ENCODE measurements at places on chromosomes 7 and 10.
A peak's percentile ranks its signal among the peaks of the same experiment; 100 is the strongest.

DNA sequence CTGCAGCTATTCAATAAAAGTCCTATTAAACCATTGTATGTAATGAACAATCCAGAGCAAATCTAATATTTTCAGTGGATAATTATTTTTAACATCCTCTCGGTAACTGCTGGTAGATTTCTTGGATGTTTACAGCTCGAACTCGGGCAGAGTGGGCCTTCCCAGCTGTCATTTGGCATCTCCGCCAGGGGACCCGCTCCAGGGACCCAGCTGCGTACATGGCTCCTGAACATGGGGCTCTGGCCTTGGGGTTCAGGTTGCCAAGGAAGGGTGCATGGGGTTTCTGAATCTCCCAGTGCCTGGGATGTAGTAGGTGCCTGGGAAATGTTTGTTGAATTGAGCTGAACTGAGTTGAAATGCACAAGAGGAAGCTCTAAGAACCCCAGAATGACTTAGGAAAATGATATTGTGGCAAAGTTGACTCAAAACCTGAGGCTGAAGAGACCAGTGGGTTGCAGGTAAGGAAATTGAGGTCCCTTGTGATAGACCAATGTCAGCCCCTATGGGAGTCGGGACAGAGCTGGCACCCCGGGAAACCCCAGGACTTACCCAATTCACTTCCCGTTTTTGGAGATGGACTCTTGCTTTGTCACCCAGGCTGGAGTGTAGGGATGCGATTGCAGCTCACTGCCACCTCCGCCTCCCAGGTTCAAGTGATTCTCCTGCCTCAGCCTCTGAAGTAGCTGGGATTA, 228.4 kb downstream of the CUX1 start:
- no peak for DNase-seq

GRCh38 chr7:159191236-159191635, 46.6 kb upstream of the VIPR2 start:
- DNase-seq: peak; percentile 42

DNA sequence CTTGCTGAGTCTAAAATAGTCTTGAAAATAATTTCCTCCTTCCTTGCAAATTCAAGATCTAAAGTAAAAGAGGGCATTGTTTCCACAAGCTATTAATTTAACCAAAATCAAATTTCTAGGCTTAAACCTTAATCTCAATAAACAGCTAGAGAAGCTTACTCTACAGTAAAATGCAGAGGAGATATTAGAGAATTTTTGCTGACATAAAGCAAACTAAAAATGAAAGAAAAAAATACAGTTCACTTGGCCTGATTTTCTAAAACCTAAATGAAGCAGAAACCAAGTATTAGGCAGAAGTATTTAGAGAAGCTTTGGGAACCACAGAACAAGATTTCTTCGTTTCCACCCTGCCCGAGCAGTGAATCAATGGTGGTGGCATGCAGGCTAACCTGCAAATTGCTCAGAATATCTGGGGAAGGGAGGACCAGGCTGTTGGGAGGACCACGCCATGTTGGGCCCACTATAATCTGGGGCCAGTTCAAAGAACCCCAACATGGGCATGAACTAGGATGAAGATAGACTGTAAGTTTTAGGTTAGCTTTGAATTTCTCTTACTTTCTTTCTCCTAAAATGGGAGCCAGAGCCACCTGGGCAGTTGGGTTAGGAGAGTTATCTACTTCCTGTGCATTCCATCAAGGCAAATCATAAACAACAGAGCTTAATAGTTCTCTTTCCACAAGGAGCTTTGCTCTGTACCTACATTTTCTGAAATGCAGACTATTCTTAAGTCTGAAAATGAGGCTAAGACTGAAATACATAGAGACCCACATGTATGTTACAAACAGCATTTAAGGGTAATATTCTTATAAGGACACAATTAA, 4.1 kb downstream of the LAMB1 start:
- no peak for DNase-seq

GRCh38 chr10:35225204-35225603, 98.6 kb downstream of the CREM start:
- DNase-seq: no peak

GRCh38 chr7:67105377-67105776, 108.7 kb downstream of the TYW1 start:
- DNase-seq: no peak

DNA sequence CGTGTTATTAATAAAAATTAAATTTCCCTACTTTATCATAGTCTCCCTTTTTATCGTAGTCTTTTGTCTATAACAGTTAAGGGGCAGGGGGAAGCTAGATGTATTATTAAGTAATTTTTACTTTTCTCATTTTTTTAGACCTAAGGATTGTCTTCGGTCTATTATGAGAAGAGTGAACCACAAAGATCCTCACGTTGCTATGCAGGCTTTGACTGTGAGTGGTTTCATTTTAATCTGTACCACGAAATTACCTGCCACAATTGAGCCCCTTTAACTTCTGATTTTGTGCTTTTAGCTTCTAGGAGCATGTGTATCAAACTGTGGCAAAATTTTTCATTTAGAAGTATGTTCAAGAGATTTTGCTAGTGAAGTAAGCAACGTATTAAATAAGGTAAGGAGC, 40.6 kb downstream of the STAM start:
- DNase-seq: no peak

GRCh38 chr7:96284835-96285234, 37.1 kb downstream of the SLC25A13 start:
- no peak for DNase-seq

DNA sequence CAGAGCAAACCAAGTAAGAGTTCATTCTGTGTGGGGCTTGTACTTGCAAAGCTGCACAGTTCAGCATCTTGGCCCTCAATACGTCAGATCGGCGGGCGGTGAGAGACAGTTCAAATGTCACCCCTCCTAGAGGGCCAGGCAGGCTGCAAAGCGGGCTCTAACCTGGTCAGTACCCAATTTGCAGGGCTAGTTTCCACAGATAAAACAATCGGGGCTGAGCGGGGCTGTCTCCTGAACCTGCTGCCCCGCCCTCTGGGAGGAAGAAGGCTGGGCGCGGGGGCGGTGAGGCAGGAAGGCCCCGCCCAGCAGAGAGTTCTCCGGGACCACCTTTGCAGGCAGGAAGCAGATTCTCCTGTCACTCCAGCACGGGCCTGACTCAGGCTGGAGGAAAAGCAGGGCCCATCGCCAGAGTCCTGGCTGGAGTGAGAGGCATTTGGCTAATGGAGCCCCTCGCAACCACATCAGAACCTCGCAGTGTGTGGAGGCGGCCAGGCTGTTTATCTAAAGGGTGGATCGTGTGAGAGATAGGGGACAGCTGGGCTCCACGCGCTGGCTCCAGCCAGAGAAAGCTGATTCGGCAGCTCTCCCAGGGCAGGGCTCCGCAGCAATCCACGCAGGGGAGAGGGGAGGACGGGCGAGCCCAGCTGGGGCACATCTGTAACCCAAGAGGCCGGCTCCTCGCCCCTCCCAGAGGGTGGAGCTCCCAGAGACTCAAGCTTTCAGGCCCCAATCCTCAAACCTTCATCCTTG, 83.1 kb downstream of the SH3PXD2A start:
- peak; percentile 67 for DNase-seq

- no peak for DNase-seq
Measured at GRCh38 chr7:17234398-17235031, 63.9 kb upstream of the AHR start.

GRCh38 chr10:133088956-133089800, 1.5 kb downstream of the ADGRA1 start:
- DNase-seq: no peak

DNA sequence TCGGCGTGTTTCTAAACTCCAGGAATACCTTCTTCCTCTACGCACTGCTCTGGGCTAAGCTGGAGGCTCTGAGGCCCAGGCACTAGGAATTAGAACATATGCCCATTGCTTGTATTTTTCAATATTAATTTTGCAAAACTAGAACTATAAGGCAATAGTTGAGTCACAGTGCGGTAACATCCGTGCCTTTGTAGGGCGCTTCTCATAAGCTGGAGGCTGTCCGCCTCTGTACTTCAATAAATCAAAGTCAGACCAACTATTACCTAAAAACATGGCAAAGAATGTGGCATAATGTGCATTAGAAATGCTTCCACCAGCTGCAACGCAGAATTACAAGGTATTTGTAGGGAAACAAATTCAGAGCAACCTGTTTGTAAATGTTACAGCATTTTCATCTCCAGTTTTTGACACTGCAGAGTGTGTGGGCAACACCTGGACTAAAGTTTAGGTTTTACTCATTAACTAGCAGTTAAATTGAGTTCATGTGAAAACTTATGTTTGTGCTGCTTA, 440 bp upstream of the MINDY3 start:
- DNase-seq: no peak

DNA sequence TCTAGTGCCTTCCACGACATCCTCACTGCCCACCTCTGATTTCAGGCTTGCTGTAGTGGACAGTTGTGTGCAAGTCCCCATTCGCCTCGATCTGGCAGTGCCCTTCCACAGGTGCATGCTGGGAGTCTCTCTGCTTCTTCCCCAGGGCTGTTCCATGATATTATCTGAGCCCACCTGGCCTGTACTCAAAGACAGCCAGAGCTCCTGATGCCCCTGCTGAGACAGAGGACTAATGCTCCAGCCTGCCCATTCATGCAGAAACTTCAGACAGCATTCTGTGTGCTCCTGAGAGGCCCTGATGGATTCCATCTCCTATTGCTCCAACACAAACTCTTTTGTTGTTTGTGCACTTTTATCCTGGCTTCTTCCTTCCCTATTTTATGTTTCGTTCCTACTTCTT, 164.8 kb upstream of the PRSS58 start:
- peak; percentile 23 for DNase-seq

DNA sequence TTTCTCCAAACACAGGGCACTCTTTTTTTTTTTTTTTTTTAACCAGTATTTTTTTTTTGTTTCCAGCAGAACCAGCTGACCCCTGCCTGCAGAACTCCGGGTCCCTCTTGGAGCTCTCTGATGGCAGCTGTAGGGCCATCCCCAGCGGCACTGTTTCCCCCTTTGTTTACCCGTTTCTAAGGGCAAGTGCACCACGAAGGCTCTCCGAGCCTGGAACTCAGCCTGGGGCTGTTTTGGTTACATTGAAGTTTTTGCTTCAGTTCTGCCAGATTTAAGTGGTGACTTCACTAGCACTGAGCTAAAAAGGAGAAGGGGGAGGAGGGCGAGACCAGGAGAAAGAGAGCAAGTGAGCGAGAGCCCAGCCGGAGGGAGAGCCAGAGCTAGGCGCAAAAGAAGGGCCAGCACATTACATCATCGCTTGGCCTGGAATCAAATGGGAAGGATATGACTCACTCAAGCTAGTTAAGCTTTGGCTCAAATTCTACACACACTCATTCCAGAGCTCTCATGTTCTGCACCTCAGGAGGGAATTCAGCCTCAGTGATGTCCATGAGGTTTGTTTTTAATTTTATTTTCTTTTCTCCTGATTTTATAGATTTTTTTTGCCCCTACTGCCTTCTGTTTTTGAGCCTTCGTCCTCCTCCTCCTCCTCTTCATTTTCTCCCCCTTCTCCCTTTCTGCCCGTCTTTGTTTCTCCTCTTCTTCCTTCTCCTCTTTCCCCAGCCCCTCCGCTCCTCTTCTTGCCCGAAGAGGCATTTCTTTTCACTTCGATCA, 272.3 kb downstream of the TRIL start:
- DNase-seq: no peak

GRCh38 chr10:6382081-6382480, 179.3 kb downstream of the PFKFB3 start:
- DNase-seq: no peak

- peak; percentile 41 for DNase-seq
Measured at GRCh38 chr7:76069238-76069638, 21.3 kb downstream of the MDH2 start.

GRCh38 chr7:32406386-32406785, 83.8 kb downstream of the LSM5 start:
- no peak for DNase-seq

DNA sequence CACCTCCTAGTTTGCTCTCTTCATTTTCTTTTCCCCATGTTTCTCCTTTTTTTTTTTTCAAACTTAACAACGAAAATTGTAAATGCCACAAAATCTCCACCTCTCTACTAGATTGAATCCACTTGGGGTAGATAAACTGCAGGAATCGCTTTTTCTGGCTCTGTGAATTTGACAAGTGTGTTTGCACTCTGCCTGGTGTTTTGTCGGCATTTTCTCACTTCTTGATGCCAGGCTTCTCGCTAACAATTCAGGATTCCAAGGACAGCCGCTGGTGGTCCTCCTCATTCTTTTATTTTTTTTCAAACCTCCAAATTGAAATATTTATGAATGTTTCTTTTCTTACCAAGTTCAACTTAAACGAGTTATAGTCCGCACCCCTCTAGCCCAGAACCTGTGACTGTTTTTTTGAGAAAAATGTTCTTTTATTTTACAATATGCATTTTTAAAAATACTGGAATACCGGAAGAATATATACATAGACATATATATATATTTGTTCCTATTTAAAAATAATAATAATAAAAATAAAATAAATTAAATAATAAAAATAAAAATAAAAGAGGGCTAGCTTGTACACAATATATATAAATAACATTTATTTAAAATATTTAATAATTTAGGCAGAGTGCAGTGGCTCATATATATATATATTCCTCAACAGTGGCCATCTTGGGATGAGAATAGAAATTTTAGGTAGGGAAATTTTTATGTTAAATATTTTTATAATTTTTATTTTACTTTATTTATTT, 538.8 kb downstream of the TYW1 start:
- no peak for DNase-seq

GRCh38 chr7:71308096-71308495, 176.2 kb downstream of the GALNT17 start:
- no peak for DNase-seq

DNA sequence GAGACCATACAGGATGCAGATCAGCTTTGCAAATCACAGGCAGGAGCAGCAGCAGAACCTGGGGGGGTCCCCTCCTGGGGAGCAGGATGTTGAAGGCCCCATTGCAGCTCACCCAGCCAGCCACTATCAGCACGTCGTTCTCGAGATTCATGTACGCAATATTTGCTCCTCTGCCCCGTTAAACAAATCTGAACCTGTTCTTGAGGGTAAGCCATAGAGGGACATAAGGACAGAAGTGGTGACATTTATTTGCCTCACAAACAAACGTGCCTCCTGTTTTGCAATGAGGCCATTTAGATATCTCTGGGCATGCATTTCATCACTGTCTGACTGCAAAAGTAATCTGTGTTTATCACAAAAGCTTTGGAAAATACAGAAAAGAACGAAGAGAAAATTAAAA, 87.3 kb upstream of the BAIAP2L1 start:
- no peak for DNase-seq

DNA sequence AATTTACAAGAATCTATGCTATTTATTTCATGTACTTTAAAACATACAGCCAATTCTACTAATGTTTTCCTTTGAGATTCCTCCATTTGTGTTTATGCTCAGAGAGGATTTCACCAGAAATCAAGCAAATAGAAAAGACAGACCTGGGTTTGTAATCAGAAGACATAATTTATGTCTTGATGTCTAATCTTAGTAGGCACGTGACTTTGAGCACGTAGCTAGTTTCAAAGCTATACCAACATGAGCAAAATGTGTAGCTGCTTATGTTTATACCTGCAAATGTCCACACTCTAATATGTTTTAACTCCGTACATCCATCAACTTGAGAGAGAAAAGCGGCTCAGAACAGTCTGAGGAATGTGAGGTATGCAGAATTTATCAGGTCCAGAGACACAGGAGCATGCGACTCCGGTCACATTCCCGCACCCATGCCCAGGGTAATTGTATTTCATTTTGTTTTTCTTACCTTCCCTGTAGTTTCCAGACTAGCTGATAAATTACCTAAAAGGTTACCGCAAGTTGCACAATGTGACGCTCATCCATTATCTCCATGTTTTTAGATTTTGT, 40.0 kb downstream of the SVOPL start:
- DNase-seq: no peak

GRCh38 chr10:111488668-111489067, 411.8 kb downstream of the ADRA2A start:
- DNase-seq: no peak

GRCh38 chr10:130424418-130424817, 288.2 kb downstream of the GLRX3 start:
- no peak for DNase-seq

Data from WERI-Rb-1 (cell line).